Motor neuron (in vitro differentiated cells): ENCODE measurements at places on chromosomes 5 and 9. TPM values are rescaled to one million over a fixed set of nuclear protein-coding genes. Genes with fewer than 3 reads are reported as not detected.

DNA sequence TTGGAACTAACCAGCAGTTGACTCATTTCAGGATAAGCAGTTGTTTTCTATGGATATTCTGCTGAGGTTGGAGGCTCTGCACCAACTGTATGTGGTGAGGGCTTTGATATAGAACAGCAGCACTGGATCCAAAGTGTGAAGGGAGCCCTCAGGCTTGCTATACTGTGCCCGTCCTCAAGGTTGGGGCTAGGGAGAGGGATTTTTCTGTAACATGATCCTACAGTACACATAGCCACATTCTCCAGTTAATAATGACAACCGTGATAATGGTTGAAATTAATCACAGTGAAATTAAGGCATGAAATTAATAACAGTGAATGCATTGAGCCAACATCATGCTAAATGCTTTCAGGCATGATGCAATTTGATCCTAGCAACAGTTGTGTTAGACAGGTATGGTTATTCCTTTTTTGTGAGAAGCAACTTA lies 36.7 kb downstream of the ARHGAP26 start:
- ATAC-seq = no peak

- no peak for ATAC-seq
These were observed 36.5 kb upstream of the NUDT12 start for GRCh38 chr5:103598997-103599566.

- no peak for ATAC-seq
These were observed 1.7 kb downstream of the CCNG1 start for GRCh38 chr5:163439092-163439425.

- peak; percentile 90 for ATAC-seq
These were observed 133.3 kb upstream of the RAI14 start for GRCh38 chr5:34522599-34523386.

DNA sequence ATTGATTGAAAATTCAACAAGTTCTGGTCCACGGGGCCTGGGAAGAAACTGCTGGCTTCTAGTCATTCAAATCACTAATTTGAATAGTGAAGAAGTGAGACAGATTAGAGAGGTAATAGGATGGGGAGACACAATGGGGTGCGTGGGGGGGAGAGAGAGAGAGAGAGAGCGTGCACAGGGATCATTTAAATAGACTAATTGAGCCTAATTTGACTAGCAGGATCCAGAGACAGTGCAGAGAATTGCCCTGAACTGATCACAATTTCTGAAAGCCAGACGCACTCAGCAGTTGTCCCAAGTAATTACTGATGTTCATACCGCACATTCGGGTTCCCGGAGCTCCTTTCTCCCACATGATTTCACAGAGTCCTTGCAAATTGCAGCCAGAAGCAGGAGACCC lies 50.3 kb upstream of the C5orf58 start:
- ATAC-seq = no peak

GRCh38 chr5:85646641-85647040 lies 971.1 kb upstream of the COX7C start:
- no peak for ATAC-seq

DNA sequence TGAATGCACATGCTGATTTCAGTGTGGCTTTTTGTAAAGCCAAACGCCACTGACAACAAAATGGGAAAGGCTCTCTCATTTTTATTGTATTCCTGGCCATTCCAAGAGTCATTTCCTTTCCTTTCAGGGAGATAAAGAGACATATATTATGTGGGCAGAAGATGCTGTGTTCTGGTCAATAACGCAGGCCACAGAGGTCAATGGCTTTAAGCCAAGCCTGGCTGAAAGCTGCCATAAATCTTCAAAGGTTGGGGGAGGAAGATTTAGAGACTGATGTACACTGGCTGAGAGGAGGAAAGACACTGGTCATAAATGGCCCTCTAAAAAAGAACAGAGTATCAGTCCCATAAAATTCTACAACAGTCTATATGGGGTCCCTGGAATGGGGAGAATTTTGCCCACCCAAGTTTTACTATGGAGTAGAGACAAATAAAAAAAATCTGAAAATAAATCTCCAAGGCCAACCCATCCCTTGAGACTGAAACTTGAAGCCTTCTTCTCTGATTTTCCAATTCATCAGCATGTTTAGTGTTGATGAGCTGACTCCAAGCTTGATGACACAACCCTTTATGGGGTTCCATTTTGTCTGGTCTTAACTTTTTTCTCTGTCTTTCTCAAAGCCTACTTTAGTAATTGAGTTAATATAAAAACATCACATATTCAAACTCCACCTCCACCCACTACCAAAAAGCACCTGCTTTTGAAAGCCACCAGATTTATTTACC lies 152.1 kb upstream of the SLC24A2 start:
- ATAC-seq = peak; percentile 87

DNA sequence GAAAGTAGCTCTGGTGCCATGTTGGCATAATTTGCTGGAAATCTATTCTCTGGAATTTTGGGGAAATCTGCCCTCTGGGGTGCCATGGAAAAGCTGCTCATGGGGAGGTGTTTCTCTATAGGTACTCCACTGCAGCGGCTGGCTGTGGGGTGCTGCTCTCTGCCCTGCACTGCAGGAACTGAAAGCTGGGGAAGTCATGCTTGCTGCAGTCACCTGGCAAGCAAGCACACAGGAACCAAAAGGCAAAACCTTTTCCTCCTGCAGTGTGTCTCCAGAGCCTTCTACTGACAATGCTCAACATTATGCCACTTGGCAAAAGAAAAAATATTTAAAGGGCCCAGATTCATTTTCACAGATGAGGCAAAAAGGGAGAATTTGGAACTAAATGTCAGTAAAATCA lies 25.8 kb upstream of the CARNMT1 start:
- ATAC-seq = no peak

- no peak for ATAC-seq
These were observed 161.2 kb downstream of the GNA14 start for GRCh38 chr9:77486968-77487367.

GRCh38 chr5:125961150-125961549 lies 462.1 kb upstream of the GRAMD2B start:
- no peak for ATAC-seq

DNA sequence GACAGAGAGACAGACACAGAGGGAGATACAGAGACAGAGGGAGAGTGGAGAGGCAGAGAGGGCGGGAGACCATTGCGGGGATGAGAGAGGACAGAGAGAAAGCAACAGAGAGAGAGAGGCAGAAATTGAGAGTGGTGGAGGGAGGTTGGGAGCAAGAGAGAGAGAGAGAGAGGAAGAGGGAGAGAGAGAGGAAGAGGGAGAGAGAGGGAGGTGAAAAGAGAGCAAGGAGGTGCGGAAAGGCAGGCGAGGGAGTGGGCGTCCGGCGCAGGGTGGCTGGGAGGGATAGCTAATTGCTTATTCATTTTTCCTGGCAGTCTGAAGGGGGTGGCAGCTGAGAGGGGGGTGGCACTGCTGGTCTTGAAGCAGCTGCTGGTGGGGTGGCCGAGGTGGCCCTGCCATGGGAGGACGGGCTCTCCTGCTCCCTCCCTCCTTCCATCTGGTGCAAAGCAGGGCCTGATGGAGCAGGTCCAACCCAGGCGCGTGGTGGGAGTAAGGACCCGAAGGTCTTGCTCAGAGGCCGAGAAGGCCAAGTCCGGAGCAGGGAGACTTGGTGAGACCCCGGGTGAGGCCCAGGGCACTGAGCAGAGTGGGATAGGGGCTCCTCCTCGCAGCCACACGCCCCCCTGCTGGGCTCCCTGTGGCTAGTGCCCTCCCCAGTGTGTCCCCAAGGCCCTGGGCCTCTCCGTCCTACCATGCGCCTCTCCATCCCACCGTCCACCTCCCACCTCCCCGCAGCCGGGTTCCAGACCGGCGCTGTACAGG lies 25.3 kb upstream of the RNU6ATAC start:
- no peak for ATAC-seq

DNA sequence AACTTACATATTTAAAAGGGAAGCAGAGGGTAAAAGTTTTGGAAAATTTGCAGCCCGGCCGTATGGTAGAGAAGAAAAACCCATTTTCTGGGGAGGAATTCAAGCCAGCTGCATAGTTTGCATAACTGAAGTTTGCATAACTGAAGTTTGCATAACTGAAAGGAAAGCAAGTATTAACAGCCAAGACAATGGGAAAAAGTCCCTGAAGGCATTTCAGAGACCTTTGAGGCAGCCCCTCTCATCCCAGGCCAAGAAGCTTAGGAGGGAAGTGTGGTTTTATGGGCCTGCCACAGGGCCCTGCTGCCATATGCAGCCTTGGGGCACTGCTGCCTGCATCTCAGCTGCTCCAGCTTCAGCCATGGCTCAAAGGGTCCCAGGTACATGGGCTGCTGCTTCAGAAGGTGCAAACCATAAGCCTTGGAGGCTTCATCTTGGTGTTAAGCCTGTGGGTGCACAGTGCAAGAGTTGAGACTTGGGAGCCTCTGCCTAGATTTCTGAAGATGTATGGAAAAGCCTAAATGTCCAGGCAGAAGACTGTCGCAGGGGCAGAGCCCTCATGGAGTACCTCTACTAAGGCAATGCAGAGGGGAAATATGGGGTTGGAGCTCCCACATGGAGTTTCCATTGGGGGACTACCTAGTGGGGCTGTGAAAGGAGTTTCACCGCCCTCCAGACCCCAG lies 36.9 kb upstream of the CXCL14 start:
- ATAC-seq = no peak

DNA sequence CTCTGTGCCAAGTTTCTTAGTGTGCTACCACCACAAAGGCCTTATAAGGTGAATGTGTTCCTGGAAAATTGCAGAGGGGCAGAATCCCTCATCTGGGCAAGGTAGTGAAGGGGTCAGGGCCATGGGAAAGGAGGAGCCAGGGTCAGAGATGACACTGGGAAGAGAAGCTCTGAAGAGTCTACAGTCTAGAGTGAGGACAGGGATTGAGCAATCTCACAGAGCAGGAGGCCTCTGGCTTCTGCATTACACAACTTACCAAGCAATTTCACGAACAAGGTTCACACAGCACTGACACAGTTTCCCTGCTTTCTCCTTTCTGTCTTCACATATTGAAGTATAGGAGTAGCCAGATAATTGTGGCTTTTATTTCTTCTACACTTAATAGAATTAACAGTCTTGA lies 24.5 kb upstream of the IDNK start:
- ATAC-seq = no peak

DNA sequence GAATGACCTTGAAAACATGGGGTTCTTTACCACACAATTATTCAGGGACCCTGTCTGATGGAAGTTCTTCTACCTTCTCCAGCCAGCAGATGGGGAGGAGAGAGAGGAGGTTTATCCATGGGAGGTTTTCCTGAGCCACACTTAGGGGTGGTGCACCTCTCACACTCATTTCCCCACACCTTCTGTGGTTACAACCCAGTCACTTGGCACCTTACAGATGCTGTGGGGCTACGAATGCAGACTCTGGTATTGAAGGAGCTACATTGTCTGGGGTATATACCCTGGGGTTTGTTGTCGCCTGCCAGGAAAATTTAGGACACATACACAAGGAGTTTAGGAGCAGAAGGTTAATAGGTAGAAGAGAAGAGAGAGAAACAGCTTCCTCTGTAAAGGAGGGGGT lies 67.5 kb downstream of the F2RL2 start:
- no peak for ATAC-seq

GRCh38 chr9:130254747-130255630 lies 10.6 kb upstream of the HMCN2 start:
- ATAC-seq = no peak

- peak; percentile 54 for ATAC-seq
These were observed 293.4 kb downstream of the EDIL3 start for GRCh38 chr5:84091127-84091799.

- peak; percentile 94 for ATAC-seq
These were observed 39.7 kb downstream of the FABP6 start for GRCh38 chr5:160269017-160269416.

- ATAC-seq = no peak
These were observed 49.4 kb upstream of the EBF1 start for GRCh38 chr5:159149085-159149484.

- ATAC-seq = no peak
These were observed 58.5 kb downstream of the SECISBP2 start for GRCh38 chr9:89376741-89377351.

PARP8 gene
- 26.0 and 27.3 TPM in 2 replicates for total RNA-seq

PFN3 gene
- 0.92 TPM in 1 of 2 replicates, not detected in the other for total RNA-seq

OLFM1 gene
- total RNA-seq = 0.49 and 1.0 TPM in 2 replicates

COL15A1 gene
- total RNA-seq = 0.13 and 0.22 TPM in 2 replicates

IFNE gene
- 0.30 TPM in 1 of 2 replicates, not detected in the other for total RNA-seq

SLC25A2 gene
- total RNA-seq = 0.52 TPM in 1 of 2 replicates, not detected in the other

SLC6A19 gene
- total RNA-seq = 0.24 TPM in 2 replicates

EIF4EBP3 gene
- 1.8 and 3.1 TPM in 2 replicates for total RNA-seq

PBX3 gene
- 155 and 159 TPM in 2 replicates for total RNA-seq

C5orf46 gene
- total RNA-seq = not detected in 2 replicates
